ENCODE measurements at places on chromosomes 13 and 19.

DNA sequence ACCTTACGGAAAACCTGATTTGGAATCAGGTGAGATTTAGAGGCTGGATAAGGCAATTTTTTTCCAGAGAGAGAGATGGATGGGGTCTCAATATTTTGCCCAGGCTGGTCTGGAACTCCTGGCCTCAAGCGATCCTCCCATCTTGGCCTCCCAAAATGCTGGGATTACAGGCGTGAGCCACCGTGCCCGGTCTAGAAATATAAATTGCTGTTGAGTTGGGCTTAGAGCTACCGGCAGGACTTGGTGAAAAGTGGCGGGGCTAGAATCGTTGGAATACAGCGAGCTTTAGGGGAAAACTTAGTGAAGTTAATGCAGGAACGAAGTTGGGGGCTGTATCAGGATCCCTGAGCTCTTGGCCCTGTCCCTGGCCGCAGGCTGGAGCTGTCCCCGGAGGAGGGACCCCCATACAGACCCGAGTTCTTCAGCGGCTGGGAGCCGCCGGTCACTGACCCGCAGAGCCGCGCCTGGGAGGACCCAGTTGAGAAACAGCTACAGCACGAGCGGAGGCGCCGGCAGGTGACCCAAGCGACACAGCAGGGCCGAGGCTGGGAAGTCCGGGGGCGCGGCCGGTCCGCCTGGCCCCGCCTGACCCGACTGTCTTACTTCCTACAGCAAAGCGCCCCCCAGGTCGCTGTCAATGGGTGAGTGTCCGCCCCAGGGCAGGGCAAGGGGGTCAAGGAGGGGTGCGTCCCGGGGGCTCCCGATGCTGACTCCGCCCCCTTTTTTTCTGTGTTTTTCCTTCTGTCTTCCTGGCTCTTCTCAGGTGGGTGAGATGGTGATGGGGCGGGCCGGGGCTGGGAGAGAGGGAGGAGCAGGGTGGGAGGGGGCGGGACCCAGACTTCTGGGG lies 7.6 kb downstream of the EPS8L1 start:
- no peak for DNase-seq

GRCh38 chr13:72696579-72696978 lies 30.9 kb downstream of the MZT1 start:
- peak; percentile 14 for DNase-seq

- DNase-seq, result no peak
Observed at GRCh38 chr19:40055049-40055448, 982 bp downstream of the ZNF780B start.

DNA sequence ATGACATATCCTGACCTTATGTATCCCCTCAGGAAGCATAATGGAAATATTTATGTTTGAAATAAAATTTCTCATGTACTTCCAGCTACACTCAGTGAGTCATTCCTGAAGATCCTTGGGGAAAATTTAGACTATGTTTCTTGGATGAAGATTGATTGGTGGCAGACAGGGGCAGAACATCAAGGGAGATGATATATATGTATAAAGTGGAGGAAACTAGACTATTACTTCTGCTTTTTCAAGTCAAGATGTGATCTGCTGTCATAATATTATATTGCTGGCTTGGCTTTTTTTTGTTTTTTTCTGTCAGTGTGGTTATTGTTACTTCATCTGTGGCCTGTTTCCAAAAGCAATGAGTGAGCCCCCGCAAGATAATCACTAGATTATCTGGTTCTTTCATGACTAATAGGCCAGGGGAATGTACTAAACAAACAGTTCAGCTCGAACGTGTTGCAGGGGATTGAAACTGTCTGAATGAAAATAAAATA lies 87.2 kb upstream of the TNFSF11 start:
- no peak for DNase-seq

GRCh38 chr19:48455171-48455907 lies at the start of gene KCNJ14:
Gene KCNJ14 (plus strand): TSS chr19:48455574. CDS start chr19:48461725, 6,151 bp downstream.
- DNase-seq, result no peak

DNA sequence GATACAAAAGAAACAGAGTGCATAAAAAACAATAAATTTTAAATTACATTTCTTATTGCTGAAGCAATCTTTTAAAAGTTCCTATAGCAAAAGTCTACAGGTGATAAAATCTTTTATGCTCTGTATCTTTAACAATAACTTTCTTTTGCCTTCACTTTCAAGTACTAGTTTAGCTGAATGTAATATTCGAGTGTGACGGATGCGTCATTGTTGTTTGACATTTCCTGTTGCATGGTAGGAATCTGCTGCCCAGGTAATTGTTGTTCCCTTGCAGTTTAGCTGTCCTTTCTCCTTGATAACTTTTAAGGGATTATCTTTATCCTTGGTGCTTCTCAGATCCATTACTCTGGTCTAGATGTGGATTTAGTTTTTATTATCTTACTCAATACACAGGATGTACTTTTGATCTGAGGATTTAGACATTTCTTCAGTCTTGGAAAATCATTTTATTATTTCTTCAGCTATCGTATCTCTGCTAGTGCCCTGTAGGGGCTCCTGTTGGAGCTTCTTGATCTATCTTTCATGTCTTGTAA lies 2.1 kb upstream of the CPB2 start:
- no peak for DNase-seq

GRCh38 chr13:113636266-113636963 lies 21.6 kb downstream of the ATP4B start:
- no peak for DNase-seq

- no peak for DNase-seq
Observed at GRCh38 chr19:55193481-55193880, 13.4 kb upstream of the SYT5 start.

DNA sequence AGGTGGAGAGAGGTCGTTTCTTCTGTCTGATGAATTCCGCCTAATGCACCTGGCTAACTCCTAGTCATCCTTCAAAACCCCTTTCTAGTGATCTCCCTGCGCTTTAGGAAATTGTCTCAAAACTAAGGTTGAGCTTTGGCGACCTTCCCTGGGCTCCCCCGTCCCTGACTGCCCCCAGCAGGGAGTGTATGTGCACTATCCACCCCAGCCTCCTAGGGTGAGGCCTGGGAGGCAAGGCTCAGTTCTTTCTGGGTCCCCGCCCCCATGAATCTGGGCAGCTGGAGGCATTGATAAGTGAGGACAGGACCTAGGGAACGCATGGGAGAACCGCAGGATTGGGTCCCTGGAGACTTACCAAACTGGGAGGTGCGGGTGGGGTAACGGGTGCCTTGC lies 378 bp downstream of the TLE6 start:
- no peak for DNase-seq

DNA sequence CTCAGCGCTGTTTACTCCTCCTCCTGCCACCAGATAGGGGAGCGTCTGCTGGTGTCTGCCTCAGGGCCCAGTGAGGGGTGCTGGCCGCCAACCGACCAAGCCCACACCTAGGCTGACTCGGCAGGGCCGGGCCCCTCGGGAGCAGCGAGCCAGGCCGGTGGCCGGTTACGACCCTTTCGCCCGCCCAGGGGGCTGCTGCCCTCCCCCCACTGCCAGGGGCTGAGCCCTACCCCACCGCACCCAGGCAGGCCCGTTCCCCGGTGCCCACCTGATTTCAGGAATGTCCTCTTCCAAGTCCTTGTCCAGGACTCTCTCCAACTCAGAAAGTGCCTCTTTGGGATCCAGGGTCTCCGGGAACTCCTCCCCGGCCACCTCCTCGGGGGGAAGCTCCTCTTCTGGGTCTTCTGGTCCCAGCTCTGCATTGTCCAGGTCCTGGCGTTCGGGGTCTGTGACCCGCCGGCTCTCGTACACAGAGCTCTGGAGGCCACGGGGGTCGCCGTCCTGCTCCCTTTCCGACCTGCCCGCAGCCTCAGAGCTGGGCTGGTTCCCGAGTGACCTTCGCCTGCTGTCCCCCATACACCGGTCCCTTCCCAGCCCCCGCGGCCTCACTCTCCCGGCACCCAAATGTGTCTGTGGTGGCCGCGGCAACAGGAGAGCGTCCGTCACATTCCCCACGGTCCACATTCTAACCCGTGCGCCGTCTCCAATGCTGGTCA lies 31.0 kb upstream of the MIER2 start:
- no peak for DNase-seq

DNA sequence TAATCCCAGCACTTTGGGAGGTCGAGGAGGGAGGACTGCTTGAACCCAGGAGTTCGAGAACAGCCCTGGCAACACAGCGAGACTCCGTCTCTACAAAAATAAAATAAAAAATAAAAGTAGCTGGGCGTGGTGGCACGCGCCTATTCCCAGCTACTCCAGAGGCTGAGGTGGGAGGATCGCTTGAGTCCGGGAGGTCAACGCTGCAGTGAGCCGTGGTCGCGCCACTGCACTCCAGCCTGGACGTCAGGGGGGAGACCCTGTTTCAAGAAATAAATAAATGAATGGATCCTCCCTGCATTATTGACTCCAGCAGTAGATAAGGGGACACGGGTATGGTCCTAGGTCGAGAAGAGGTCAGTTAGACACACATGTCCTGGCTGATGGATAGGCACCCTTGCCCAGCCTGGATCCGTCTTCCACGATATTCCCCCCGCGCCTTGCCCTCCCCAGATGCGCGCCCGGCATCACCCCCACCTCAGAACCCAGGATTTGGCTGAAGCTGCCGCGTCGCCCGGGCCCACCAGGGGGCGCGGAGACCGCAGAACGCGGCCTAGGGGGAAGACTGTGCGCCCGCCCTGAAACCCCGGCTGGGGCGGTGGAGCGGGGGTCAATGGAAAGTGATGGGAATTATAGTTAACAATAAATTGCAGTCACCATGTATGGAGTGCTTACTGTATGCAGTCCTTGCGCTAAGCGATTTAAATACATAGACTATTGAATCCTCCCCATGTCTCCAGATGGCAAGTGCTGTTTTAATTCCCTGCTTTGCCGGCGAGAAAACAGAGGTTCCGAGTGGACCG lies 2.1 kb upstream of the HOOK2 start:
- peak; percentile 88 for DNase-seq

GRCh38 chr19:49056101-49056901 lies 1.2 kb downstream of the CGB7 start:
- peak; percentile 59 for DNase-seq

DNA sequence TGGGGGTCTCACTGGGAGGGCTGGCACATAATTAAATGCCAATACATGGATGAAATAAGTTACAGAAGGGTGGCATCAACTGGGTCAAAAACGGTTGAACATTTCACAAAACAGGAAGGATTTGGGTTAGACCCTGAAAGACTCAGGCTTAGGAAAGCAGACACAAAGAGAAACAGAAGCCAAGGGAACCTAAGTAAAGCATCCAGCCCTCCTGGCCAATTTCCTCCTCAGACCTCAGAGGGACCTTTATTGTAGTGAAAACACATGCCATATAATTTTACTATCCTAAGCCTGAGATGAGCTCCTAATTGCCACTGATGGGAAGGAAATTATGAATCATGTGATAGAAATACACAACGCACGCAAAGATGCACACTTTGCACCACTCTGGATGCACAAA lies 12.1 kb upstream of the CEACAM3 start:
- no peak for DNase-seq

GRCh38 chr19:54952591-54953344 lies 5.4 kb upstream of the NLRP7 start:
- no peak for DNase-seq

- no peak for DNase-seq
Observed at GRCh38 chr13:49530457-49530856, 34.7 kb downstream of the PHF11 start.

DNA sequence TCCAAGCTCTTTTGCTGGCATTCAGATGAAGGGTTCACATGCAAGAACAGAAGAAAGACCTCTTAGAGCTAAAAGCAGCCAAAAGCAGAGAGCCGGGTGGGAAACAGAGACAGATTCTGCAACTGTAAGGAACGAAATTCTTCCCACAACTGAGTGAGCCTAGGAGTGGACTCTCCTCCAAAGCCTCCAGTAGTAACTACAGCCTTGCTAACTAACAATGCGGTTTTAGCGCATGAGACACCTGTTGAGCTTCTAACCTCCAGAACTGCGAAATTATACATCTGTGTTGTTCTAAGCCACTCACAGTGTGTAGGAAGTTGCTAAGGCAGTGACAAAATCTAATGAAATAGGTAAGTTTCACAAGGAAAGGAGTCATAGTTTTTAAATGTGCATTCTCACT lies 98.1 kb upstream of the SLITRK1 start:
- no peak for DNase-seq

- no peak for DNase-seq
Observed at GRCh38 chr13:101267656-101268055, 148.7 kb downstream of the NALCN start.

GRCh38 chr13:102608974-102609373 lies 12.2 kb downstream of the TPP2 start:
- DNase-seq, result no peak

Data from NCI-H146 (cell line).